Fibroblast of skin of scalp (primary cell): ENCODE measurements at places on chromosomes 7 and 10.

DNA sequence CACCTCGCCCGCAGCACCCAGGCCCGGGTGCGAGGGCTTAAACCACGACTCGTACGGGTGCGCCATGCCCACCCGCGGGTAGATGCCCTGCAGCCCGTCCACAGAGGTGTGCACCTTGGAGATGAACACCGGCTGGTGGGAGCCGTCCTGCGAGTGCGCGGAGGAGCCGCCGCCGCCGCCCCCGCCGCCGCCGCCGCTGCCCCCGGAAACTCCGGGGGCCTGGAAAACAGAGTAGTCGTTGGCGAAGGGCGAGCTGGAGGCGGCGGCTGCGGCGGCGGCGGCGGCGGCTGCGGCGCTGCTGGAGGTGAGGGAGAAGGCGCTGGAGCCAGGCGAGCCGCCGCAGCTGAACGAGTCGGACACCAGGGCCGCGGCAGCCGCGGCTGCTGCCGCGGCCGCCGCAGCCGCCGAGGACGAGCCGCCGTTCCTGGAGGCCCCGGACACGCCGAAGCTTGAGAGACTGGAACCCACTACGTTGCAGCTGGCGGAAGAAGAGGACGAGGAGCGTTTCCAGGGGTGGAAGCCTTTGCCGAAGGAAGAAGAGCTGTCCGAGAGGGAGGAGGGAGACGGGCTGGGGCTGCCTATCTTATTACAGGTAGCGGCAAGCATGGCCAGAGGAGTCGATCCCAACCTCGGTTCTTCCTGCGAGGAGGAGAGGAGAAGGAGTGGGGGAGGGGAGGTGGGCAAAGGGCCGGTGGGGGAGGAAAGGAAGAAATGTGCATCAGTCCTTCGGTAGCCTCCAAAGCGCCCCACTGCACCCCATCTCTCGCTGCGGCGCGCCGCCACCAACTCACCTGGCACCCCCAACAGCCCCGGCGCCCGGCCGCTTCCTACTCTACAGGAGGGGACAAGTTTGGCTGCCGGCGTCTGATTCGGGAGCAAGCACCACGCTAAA, 1.3 kb downstream of the SP8 start:
- DNase-seq = no peak

DNA sequence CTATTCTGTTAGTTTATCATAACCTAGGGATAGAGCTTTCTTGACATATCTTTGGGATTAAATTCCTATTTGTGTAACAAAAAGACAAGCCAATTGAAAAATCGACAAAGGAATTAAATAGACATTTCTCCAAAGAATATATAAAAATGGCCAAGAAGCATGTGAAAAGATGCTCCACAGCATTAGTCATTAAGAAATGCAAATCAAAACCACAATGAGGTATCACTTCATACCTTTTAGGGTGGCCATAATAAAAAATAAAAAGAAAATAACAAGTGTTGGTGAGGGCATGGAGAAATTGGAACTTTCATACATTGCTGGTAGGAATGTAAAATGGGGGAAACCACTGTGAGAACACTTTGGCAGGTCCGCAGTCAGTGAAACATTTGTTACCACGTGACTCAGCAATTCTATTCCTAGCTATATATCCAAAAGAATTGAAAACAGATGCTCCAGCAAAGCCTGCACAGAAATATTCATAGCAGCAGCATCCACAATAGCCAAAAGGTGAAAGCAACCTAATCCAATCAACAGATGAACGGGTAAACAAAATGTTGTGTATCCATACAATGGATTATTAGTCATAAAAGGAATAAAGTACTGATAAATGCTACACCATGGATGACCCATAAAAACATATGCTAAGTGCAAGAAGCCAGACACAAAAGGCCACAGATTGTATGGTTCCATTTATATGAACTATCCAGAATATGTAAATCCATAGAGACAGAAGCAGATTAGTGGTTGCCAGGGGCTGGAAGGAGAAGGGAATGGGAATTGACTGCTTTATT, 20.5 kb downstream of the SPAG6 start:
- peak; percentile 58 for DNase-seq

DNA sequence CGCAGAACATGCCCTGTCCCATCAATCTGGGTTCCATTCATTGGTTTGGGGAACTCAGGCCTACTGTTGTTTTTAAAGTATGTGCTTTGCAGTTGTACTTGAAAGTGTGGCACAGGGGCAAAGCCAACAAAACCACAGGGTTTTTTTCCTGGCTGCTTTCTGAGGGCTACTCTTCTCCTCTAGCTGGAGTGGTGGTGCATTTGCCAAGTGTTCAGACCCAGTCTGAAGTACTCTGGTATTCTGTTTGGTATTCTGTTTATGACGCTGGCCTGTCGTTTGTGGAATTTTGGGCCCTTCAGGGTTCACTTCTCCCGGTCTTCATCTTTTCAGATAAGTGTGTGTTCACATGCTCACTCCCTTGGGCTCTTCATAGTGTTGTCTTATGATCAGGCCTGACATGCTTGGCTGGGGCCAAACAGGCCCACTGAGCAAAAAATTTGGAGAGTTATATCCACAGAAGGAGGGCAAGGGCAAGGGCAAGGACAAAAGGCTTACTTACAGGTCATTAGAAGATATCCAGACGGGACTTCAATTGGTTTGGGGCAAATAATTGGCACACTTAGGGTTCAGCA, 26.3 kb downstream of the SLC26A4 start:
- DNase-seq = no peak

- peak; percentile 40 for DNase-seq
Measured at GRCh38 chr10:25725917-25726716, 207.9 kb upstream of the MYO3A start.

GRCh38 chr7:119640861-119641260, 632.1 kb upstream of the KCND2 start:
- no peak for DNase-seq

- DNase-seq = no peak
Measured at GRCh38 chr10:103737735-103738367, 117.5 kb downstream of the SH3PXD2A start.

DNA sequence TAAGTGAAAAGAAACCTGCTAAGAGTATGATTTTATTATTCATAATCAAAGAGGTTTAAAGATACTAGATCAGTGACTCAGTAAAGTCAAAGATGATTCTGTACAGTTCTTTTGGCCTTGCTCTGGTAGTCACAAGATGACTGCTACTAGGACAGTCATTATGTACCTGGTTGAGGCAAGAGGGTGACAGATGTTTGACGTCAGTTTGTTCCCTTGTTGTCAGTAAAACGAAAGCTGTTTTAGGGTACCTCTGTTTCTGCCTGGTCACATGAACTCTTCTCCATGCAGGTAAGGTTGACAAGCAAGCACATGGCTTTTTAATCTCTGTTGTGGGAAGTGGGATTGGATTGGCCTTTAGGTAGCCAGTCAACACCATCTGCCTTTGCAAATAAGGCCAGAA, 308.0 kb downstream of the EXOC4 start:
- no peak for DNase-seq

DNA sequence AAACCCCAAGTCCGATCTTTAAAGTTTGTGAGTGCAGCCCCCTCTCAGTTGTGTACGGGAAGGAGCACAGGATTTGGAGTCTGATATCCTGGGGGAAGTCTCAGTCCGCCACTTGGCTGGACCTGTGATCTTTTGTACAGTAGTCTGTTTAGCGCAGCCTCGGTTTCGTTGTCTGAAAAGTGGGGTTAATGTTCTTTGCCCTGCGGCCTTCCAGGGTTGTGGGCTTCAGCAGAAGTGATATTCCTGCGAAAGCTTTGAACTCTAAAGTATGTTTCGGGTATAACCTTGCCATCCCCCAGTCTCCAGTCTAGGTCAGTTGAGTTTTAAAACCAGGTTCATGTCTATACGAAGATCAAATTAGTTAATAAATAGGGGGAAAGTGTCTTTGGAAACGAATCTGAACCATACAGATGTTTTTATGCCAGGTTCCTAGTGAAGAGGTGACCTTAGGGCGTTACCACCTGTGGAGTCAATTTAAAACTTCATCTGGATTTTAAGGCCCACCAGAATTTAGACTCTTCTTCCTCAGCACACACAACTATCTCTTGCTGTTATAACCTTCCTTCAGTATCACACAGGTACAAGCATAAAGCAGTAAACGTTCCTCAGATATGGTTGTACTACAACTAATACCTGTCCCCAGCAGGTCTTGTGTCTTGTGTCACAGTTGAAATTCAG, 904 bp downstream of the R3HCC1L start:
- no peak for DNase-seq

DNA sequence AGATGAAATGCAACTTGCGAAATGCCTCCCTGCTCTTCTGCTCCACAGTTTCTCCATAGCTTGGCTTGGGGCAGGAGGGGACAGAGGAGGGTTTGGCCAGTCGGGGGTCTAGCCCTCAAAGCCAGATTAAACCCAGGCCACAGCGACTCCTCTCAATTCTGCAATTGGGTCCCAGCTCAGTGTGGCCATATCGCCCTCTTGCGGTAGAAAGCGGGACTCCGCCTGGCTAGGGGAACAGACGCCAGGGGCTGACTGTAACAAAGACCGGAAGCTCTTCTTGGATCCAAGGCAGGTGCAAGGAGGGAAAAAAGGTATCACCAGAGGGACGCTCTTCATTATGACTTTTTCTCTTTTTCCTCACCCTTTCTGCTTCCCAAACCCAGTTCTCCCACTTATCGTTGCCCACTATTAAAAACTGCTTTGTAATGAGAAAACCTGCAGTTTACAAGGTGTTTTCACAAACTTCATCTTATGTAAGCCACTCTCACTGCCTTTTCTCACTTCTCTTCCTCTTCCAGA, 36.6 kb upstream of the TNPO3 start:
- peak; percentile 66 for DNase-seq

- peak; percentile 43 for DNase-seq
Measured at GRCh38 chr7:25216837-25217236, 11.4 kb downstream of the NPVF start.

DNA sequence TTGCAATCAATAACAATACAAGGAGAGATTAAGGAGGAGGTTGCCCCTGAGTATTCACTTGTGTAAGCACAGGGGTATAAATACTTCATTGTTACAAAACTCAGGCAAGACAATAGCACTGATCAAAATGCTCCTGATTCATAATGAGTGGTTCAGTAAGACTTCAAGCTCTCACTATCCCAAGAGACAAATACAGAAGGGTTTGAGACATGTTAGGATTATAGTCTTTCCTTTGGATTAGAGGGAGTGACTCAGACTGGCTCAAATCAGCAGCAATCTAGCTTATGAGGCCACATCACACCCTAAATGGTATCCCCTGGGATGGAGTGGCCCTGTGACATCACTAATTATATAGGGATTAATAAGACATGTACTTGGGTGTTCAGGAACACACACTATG, 167.2 kb upstream of the HGF start:
- no peak for DNase-seq

- DNase-seq = no peak
Measured at GRCh38 chr10:100520811-100521210, 1.1 kb upstream of the SEC31B start.

DNA sequence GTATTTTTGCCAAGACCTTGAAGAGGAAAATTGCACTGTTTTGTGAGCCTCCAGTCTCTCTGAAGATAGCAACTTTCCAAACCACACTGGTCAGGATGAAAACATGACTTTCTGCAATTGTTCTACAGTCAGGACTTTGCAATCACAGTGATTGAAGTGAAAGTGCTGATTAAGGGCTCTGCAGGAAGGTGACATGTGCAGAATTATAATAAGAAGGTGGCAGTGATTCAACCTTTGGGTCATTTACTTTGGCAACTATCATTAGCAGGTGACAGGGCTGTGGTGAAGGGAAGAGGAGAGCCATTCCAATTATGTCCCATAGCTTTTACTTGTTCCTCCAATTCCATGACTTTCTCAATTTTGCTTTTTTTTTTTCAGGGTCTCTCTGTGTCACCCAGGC, 350.0 kb upstream of the FZD8 start:
- no peak for DNase-seq

- DNase-seq = peak; percentile 69
Measured at GRCh38 chr10:124292911-124293615, 125.7 kb downstream of the OAT start.

- peak; percentile 31 for DNase-seq
Measured at GRCh38 chr7:132966754-132967469, 115.0 kb downstream of the CHCHD3 start.

DNA sequence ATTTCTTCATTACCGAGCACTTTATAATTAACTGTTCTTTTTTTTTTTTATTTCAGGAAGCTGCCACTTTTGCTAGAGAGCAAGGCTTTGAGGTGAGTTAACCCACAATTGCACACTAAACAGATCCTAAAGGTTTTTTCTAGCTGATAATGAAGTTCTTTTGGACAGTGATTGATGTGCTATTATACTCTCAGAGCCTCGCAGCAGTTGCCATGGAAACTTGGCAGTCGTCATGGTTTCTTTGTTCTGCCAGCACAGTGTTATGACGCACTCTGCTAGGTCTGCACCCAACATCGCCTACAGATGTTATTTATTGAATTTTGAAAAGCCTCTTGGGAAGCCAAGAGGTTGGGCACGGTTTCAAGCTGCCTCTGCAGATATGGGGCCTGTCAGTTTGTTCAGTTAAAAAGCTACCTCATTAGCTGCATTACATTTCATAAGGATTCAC, 237.2 kb upstream of the KAT6B start:
- peak; percentile 94 for DNase-seq

DNA sequence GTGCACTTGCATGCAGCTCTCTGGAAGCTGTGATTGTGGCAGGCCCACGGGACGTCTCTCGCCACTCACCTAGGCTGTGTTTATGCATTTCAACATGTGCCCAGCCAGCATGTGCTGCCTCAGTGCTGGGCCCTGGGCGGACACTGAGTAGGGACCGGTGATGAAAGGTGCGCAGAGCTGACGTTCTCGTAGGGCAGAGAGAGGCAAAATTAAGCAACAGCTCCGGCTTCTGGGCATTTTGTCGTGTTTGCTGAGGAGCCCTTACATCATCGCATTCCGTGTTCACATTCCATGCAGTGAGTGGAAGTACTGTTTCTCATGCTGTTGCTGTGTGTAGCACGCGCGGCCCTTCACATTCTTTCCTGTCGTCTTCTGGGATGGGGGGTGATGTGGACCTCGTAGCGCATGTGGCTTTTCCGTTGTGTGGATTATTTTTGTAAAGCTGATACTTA, 50.5 kb downstream of the PRF1 start:
- DNase-seq = peak; percentile 99

- DNase-seq = no peak
Measured at GRCh38 chr7:138170959-138171703, 94.9 kb downstream of the AKR1D1 start.

DNA sequence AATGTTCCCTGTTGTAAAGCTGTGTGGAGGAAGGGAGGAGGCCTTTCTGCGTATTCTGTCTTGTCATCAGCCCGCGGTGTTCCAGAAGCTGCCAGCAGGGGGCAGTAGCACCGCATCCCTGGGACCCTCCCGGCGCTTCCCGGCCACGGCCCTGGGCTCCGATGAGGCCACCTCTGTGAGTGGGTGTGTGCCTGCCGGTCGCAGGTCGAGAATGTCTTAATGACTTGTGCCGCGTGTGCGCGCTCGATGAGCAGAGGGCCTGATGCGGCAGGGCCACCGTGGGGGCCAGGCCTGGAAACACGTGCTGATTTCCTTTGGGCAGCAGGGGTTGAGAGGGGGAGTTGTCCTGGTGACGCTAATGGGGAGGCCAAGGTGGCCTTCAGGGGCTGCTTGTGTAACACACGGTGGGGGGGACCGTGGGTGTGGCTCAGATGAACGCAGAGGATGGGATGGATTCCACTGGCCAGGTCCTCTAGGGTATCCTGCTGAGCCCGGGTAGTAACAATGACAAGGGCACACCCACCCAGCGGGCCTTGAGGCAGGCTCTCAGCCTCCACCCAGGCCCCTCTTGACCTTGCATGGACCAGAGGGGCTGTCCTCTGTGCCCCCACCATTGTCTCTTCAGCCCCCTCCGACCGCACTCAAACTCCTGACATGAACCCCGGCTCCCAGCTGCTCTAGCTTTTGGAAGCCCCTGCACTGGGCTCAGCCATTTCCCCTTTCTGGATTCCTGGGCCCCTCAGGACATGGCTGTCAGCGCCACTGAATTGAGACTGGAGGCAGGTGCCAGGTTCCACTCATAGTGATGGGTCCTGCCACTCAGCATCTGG, 135.9 kb upstream of the PODXL start:
- DNase-seq = peak; percentile 46
